Activated naive CD4-positive, alpha-beta T cell (primary cell): ENCODE measurements at places on chromosomes 4 and X.

- no peak for DNase-seq
These were observed 63.1 kb upstream of the NDP start for GRCh38 chrX:44036336-44036735.

DNA sequence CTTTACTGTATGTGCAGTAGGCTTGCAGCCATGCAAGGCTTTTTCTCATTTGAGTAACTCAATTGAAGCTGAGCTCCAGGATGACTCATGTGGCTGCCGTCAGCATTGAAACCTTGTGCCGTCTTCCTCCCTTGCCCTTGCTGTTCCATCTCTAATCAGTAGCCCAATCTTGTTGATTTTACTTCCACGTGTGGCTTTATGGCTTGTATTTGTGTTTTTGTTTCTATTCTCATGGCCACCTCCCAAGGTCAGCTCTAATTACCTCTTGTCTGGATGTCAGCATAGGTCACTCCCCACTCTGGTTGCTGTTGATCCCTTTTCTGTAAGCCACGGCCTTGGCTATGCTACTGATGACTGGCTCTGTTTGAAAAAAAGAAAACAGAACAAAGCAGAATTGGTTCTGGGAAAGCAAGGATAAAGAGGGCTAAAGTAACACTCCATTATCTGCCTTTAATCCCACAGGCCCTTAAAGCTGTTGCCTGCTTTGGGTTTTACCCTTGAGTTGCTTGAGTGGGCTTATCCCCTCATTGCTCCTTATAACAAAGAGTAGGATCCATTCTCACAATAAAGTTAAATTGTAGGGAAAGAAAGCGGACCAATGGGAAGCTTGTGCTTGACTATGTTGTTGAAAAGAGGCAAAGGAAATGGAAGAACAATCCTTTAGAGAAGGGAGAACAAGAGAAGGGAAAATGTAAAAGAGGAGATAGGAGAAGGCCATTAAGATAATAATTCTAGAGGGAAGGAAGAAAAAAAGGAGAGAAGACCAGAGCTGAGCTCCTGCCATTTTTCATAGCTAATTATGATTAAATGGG, 173.9 kb upstream of the PGRMC2 start:
- no peak for DNase-seq

GRCh38 chrX:16063141-16063540, 60.2 kb upstream of the GRPR start:
- DNase-seq, result no peak

GRCh38 chr4:145299380-145300076, 119.1 kb upstream of the OTUD4 start:
- peak; percentile 5 for DNase-seq

DNA sequence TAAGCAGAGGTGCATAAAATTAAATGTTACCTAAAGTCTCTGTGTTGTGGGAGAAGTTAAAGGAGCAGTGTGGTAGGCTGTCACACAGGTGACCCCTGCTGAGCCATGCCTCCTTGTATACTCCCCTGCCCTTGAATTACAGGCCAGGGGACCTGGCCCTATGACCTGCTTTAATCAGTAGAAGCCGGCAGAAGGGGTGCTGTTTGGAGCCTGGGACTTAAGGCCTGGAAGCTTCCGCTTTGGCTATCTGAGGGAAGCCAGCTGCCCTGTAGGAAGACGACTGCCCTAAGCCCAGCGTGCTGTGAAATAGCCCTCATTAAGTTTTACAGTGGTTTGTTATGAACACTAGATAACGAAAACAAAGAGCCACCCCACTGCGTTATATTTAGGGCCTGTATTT, 34.1 kb downstream of the SPINK2 start:
- no peak for DNase-seq

DNA sequence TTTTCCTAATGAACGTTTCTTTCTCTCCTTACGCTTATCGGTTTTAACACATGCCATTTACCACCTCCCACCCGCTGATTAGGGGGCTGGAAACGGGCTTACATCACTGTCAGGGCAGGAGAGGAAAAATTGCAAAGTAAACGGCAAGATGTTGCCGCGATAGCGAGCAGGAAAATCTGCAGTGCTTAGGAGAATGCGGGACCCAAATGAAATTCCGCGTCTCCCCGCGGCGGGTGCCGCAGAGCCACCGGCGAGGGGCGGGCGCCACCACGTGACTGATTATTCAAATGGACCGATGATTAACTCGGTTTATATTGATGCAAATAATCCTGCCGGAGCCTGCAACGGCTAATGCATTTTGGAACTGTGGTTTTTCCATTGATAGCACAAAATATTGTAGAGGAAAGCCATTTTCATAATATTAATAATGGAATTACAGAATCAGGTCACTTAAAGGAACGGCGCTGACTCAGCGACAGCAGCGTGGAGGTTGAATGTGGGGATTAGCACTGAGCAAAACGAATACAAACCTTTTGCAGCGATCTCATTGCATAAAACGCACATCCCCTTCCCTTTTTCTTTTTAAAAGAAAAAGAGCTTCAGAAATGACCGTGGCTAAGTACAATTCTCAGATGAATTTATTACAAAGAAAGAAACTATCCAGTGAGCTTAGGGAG, 224.2 kb downstream of the STIM2 start:
- DNase-seq, result no peak

DNA sequence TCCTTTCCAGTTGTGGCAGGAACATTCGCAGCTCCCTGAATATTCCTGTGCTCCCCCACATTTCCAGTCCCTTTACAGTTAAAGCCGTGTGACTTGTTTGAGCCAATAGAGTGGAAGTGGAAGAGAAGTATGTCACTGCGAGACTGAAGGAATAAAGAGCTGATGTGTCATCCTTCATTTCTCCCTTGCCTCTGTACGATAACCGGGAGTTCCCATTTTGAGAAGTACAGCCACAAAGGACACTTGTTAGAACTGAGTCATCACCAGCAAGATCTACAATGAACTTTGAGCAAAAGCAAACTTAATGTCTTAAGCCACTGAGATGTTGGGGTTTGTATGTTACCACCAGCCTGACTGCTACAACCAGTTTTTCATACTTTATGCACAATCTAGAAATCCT, 92.3 kb downstream of the SPRY1 start:
- DNase-seq, result no peak

DNA sequence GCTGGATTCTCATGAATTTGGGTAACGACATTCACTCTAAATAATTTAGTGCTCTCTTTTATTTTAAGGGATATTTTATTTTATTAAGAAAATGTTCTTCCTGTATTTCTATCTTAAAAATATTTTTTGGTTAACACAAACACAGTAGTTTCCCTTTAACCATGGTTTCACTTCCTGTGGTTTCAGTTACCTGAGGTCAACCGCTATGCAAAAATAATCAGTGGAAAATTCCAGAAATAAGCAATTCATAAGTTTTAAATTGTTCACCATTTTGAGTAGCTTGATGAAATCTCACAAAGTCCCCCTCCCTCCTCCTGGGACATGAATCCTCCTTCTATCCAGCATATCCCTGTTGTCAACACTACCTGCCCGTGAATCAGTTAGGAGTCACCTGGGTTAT, 71.4 kb downstream of the GBA3 start:
- no peak for DNase-seq

GRCh38 chr4:117847849-117848248, 186.4 kb upstream of the NDST3 start:
- no peak for DNase-seq

GRCh38 chr4:183097231-183098018, 1.6 kb upstream of the WWC2 start:
- no peak for DNase-seq

DNA sequence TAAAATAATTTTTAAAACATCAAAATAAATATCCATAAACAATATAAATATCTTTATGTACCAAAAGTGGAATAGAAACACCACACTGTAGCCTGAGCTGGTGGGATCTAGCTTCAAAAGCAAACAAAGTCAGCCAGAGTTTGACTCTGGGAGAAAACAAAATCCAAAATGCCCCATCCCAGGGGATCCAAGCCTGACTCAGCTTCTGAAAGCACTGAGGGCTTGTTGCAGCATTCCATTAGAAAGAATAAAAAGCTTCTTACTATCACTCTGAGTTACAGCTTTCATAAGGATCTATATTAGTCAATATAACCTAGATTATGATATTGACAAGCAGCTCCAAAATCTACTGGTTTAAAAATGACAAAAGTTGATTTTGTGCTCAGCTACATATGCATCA, 149.7 kb upstream of the ANKRD50 start:
- DNase-seq, result no peak

DNA sequence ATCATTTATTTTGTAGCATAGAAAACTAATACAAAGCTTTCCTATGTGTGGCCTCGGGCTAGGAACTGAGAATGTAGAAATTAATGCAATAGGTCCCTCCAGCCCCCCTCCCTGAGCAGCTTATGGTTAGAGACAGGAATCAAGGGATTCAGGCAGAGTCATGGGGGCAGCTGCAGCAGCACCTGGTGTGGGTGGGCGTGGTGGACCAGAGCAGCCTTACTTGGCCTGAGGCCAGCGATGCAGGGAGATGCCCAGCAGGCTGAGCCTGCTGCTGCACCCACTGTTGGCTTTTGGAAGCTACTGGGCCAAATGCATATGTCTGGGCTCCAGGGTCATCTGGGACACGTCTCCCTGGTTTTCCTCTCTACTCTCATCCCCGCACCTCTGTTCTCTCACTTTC, 74.0 kb downstream of the STK32B start:
- no peak for DNase-seq

DNA sequence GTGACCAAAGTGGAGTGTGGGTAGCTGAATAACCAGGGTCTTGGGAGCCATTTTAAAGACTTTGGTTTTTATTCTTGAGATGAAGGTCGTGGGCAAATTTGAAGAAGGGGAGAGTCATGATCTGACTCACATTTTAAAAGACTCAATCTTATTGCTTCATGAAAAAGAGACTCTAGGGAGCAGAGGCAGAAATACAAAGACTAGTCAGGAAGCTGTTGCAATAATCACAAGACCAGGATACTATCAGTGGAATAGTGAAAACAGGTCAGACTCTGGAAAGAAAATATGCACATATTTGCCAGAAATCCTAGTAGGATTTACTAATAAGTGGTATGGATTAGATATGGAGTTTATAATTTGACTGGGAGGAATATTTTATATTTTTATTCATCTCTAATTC, 448.4 kb downstream of the RAPGEF2 start:
- DNase-seq, result no peak

- DNase-seq, result no peak
These were observed 73.1 kb downstream of the MAPK10 start for GRCh38 chr4:86286726-86287125.

DNA sequence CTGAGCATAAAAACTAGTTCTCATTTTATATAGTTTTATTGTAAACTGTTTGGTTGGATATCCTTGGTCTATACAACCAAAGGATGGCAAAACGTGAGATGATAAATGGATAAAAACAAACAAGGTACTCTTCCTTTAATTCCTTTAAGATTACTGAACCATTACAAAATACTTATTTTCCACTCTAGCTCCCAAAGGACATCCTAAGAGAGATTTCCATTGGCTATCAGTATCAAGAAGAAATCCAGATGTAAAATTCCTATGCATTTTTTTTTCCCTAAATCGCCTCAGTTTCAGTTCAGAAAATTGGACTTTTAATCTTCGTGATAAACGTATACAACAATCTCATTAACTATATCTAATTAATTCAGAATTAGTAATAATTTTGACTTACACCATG, 2.3 kb downstream of the FBXL5 start:
- DNase-seq, result no peak

GRCh38 chr4:128249787-128250668, 37.6 kb downstream of the PGRMC2 start:
- DNase-seq, result no peak

DNA sequence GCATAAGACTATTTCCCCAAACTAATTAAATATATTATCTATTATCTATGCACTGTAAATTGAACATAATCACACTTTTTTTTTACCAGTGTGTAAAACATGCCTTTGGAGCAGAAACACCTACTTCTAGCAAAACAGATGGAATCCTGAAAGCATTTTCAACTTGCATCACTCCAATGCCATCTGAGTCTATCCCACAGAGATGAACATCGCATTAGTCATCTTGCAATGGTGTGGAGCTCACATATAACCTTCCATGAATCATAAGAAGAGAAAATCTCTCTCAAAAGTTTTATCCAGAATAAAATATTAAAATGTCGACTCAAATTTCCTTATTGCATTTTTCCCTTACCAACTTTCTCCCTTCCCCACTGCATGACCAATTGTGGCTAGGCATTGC, 406.7 kb upstream of the ACTRT1 start:
- DNase-seq, result no peak

GRCh38 chrX:43560247-43560946, 95.7 kb upstream of the MAOA start:
- DNase-seq, result no peak

- no peak for DNase-seq
These were observed 282.1 kb downstream of the BCOR start for GRCh38 chrX:39815631-39816030.

- no peak for DNase-seq
These were observed 51.5 kb downstream of the HMGB2 start for GRCh38 chr4:173282626-173283025.

DNA sequence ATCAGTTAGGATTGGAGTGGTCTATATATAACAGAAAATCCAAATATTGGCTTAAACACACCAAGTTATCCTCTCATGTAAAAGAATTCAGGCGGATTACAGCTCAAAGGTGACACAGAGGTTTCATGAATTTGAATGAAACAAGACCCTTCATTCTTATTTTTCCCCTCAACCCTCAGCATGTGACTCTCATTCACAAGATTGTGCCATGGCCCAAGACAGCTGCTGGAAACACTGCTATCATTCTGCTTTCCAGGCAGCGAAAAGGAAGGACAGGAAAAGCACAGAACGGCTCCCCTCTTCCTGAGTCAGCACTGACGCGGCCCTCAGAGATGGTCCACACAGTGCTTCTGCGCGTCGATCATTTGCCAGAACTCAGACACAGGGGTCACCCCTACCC, 891.0 kb upstream of the FRG1 start:
- DNase-seq, result no peak

GRCh38 chr4:14771094-14771493, 231.2 kb upstream of the CPEB2 start:
- no peak for DNase-seq

GRCh38 chrX:110222497-110223257, 95.2 kb downstream of the AMMECR1 start:
- no peak for DNase-seq

GRCh38 chr4:67459164-67459563, 86.1 kb downstream of the CENPC start:
- no peak for DNase-seq
